ENCODE measurements at places on chromosomes 16 and 17.

DNA sequence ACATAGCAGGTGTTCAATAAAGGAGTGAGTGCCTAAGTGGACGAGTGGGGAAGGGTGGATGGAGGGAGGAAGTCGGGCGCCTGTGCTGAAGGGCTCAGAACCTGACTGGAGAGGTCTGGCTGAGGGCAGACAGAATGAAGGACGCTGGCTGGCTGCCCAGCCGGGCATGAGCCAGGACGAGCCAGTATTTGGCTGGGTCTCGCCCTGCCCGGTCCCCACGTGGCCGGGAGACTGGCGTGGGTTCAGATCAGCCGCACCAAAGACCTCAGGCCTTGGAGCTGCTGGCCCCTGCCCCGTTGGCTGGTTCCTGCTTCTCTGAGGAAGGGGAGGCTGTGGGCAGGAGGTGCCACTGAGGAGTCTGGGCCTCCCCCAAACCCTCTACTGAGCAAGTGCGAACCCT is 79.8 kb downstream of the ENGASE start:
- DNase-seq, result no peak

DNA sequence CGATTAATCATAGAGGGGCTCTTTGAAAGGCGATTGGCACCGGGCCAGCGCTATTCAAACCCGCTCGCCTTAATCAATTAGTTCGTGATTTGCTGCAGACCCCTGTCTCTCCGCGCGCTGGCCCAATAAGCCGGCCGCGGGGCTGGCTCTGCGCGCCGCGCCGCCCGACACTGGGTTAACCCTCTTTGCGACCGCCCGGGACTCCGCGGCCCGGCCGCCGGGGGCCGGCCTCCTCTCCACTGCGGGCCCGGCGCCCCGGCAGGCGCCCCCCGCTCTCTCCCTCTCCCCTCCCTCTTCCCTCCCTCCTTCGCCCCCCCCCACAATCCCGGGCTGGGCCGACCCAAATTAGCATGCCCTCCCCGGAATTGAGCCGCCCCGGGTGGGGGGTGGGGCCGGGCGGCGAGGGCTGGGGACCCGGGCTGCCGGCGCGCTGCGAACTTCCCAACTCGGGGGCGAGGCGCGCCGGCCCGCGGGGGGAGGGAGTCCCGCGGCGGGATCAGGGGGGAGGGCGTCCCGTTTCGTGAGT is 428 bp upstream of the SALL1 start:
- no peak for DNase-seq

DNA sequence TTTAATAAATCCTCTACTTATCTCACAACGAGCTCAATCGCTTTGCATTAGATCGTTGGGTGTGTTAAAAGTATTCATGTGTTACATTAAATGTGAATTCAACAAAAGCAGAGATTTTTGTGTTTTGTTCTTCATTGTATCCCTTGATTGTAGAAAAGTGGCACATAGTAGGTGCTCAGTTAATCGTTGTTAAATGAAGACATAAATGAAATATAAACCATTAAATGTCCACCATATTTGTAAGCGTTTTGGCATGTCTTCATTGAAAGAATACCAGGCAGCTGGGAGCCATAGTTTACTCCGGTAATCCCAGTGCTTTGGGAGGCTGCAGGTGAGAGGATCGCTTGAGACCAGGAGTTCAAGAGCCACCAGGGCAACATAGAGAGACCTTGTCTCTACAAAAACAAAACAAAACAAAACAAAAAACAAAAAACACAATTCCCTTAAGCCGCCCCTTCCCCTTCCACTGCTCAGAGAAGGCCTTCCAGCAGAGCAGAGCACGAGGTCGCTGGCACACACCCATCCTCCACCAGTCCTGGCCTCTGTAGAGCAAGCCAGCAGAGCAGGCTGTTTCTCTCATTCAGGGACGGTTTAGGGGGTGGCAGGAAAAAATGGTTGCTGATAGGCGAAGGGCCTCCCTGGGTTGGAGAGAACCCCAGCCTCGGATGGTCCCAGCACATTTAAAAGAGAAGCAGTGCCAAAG is 673 bp upstream of the CHD9 start:
- DNase-seq, result no peak

- no peak for DNase-seq
Observed at GRCh38 chr16:50548125-50548908, at the start of gene NKD1. Gene NKD1 (plus strand): TSS chr16:50548396. CDS start chr16:50548554, 158 bp downstream.

DNA sequence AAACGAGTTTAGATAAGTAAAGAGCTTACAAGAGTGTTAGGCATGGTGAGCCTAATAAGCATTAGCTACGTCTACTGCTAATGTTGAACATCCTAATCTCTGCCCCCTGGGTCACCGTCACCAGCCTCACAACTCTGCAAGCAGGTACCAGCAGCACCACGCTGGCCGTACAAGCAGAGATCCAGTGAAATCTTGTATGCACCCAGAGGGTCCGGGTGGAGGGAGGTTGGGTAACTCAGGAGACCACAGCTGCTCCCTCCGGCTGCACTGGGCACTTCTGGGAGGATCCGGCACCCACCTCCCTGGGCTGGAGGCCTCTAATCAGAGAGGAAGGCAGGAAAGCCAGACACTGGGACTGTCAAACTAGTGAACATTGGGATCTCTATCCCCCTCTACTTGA is 8.4 kb upstream of the OR1F1 start:
- peak; percentile 64 for DNase-seq

- DNase-seq, result no peak
Observed at GRCh38 chr17:27793906-27794569, 6.3 kb downstream of the NOS2 start.

- peak; percentile 64 for DNase-seq
Observed at GRCh38 chr17:80847496-80848230, 144.0 kb upstream of the CHMP6 start.

DNA sequence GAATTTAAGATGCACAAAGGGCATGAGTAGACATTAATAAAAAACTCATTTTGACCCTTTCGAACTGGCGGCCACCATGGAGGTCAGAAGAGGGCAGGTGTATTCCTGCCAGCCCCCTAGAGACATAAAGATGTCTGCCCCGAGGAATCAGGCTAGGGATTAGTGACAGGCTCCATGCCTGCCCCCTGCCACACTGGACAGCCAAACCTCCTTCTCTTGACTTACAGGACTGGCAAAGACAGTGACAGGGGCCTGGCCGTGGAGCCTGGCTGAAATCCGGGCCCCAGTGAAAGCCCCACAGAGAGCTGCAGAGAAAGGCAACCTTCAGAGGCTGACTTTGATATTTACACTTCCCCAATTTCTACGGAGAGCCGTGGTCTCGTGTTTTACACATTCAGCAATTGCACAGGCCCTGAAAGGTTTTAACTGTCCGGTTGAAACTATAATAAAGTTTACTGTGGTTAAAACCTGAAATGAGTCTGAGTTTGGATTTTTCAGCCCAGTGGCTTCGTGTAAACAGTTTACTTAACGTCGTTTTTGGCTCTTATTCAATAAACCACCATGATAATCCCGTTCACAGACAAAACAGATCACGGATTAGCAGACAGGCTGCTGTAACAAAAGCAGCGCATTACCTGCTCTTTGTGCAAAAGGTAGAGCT is 243.9 kb upstream of the MYOCD start:
- DNase-seq, result no peak

DNA sequence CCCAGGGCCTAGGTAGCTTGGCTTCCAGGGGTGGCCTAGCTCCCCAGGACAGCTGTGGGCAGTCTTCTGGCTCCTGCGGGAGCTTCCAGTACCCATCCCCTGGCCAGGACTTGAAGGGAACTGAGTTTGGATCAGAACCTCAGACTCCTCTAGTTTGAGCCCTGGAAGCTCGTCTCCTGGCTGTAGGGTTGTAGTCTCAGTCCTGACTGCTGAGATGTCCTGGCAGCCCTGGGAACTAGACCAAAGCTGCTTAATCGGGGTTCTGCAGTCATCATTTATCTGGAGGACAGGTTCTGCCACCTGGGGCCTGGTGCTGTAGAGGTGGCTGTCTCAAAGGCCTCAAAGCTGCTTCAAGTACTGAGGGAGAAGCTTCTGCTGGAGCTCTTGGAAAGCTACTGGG is 163.7 kb downstream of the WSCD1 start:
- no peak for DNase-seq

GRCh38 chr17:72616447-72616846 is 476.0 kb downstream of the SLC39A11 start:
- DNase-seq, result no peak

DNA sequence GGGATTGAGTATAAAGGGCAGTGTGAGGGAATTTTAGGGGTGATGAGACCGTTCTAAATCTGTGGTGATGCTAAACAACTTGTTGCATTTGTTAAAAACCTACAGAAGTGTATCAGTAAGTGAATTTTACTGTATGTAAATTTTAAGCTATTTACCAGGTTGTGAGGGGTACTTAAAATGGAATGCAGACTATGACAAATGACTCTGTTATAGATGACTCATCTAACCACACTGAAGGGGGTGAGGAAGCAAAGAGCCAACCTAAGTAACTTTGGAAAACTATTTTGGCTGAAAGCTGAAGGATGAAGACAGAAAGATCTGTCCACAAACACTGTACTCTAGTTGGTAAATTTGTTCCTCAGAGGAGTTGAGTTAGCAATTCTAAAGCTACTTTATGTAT is 5.3 kb upstream of the MKS1 start:
- no peak for DNase-seq

DNA sequence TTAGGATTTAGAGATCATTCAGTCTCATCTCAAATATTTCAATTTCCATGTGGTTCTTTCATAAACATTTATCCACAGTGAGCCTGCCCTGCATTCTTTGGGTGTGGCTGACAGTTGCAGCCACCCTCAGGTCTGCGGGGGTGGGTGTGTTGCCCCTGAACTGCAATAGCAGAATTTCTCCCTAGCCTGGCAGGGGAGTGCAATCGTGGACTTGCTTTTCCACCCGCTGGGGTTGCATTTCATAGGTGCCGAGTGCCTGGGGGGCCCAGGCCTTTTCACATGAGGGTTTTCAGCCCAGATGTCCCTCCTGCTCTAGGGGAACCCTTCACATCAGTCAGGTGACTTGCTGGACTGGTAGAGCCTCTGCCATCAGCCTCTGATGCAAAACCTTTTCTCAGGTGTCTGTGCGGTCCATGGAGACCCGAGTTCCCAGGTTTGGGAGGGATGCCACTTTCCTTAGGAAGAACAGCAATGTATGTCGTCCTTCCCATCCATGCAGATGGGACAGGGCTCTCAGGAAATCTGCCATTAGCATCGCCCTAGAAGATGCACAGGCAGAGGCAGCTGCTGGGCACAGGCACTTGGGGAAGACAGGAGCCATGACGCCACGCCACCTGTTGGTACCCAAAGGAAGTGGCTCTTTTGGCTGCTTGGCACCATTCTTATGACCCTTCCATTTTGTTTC is 2.4 kb upstream of the USP36 start:
- DNase-seq, result no peak

- no peak for DNase-seq
Observed at GRCh38 chr17:64938290-64938689, 19.0 kb upstream of the LRRC37A3 start.

DNA sequence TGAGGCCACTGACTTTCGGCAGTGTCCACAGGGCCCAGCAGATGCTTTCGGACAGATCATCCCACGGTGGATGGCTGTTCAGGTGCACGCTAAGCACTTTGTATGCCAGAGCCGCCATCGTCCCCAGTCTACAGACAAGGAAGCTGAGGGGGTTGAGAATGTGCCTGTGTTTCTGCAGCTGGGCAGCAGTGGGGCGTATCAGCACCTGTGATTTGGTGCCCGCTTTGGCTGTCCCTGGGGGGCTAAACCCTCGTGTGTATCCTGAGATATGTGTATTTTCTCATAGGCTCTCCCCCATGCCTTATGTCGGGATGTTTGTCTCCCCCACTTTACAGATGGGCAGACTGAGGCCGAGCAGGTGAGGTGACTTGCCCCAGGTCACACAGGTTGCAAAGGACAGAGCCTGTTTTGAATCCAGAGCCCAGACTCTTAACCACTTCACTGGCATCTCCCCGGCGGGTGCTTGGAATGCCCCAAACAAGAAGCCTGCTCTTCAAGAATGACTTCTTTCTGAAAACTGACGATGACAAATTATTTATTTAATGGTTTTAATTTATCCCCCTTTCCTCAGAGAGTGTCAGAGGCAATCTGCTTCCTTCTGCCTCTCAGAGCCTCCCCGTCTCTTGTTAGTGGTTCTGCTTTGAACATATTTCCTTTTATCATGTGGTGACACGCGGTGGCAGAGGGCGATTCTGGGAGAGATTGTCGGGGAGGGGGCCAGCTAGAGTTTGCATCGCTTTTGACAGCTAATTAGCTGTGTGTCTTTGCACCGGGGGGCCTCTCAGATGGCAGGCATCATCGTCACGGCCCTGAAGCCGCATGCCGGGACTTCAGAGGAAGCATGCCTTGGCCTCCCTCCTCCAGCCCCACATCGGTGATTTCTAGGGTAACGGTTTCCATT is 149.6 kb upstream of the CIBAR2 start:
- DNase-seq, result no peak

DNA sequence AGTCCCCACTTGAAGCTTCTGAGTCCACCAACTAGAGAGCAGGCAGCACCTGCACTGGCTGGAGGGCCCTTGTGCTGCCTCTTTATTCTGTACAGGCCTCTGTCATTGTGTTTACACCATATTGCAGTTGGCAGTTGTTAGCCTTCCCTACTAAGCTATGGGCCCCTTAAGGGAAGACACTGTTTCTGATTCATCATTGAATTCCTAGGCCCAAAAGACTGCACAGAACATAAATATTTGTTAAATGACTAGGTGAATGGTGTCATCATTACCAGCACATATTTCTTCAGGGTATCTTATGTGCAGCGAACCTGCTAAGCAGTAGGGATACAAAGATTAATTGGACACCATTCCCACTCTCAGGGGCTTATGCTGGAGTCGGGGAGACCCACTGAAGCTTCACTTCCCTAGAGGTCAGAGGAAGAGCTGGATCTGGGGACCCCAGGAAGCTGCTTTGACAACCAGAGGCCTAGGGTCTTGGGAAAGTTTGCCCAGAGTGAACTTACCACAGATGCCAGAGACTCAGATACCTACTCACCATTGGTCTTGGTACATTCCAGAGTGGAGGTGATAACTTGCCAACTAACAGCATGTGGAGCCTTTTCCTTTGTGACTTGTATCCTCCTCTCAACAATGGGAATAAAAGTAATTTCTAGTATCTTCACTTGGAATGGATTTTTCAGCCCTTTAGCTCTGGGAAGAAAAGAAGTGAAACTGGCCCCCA is 28.7 kb upstream of the DDX52 start:
- no peak for DNase-seq

GRCh38 chr16:82655072-82655714 is 28.4 kb downstream of the CDH13 start:
- DNase-seq, result no peak

DNA sequence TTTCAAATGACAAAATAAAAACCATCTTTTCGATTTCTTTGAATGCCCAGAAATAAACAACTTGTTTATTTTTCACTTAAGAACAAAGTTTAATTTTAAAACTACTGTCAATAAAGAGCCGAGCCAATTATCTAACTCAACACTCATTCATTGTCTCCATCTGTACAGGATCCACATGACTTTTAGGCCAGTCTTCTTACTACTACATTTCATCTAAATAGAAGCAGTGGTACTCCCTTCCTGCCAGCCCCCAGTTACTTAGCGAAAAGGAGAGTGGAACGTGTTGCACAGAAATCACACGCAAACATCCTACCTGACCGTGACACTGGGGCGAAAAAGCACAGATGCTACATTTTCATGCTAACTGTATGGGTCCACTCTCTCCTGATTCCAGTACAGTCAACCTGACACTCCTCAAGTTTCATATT is 1.2 kb downstream of the GNA13 start:
- DNase-seq, result no peak

GRCh38 chr17:9465210-9465921 is 110.3 kb downstream of the STX8 start:
- no peak for DNase-seq

Data from chondrocyte (in vitro differentiated cells).